CD4-positive, alpha-beta T cell treated with Interleukin-4 for 4 hours (primary cell): ENCODE measurements at places on chromosomes 7 and 10.

DNA sequence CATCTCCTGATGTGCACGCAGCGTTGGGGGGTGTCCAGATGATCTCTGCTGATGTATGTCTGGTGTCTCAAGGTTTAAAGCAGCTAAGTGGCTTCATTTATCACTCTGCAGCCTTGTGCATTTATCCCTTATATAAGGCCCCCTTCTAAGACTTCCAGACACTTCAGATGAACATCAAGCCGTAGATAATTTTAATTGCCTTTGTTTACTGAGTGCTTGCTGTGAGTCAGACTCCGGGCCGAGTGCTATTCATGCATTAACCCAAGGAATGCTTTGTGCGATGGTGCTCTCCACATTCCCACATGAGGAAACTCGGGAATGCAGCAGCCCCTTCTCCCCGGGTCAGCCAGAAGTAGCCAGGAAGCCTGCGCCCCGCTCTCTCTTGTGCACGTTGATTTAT lies 328.6 kb upstream of the COBL start:
- no peak for DNase-seq

GRCh38 chr10:71999360-72000072 lies 35.3 kb downstream of the CHST3 start:
- no peak for DNase-seq

GRCh38 chr10:58518775-58519174 lies 6.1 kb downstream of the BICC1 start:
- DNase-seq: no peak

GRCh38 chr10:89351780-89352597 lies 24.2 kb downstream of the IFIT3 start:
- no peak for DNase-seq

DNA sequence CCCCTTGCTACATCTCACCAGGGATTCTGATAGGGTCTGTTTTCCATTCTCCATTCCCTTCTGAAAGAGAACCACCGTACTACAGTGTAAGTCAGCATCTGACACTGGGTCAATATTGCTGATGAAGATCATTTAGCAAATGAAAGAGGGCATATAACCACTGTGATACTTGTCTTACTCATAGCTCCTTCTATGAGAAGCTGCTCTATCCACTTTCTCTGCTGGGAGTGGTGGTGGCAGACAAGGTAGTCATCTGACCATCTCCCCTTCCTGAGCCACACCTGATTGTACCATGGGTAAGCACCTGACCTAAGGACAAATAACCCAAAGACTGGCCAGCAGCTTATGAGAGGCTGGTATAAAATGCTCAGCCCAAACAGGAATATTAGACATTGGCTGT lies 220.4 kb downstream of the DOCK4 start:
- DNase-seq: no peak
